ENCODE measurements at places on chromosomes 5 and 9. TPM values are rescaled to one million over a fixed set of nuclear protein-coding genes. Genes with fewer than 3 reads are reported as not detected.

The ITK gene
- 92.8 TPM for polyA plus RNA-seq

The TNFSF8 gene
- 82.1 TPM for polyA plus RNA-seq

The FAM53C gene
- 16.7 TPM for polyA plus RNA-seq

The NUDT2 gene
- 33.9 TPM for polyA plus RNA-seq

DNA sequence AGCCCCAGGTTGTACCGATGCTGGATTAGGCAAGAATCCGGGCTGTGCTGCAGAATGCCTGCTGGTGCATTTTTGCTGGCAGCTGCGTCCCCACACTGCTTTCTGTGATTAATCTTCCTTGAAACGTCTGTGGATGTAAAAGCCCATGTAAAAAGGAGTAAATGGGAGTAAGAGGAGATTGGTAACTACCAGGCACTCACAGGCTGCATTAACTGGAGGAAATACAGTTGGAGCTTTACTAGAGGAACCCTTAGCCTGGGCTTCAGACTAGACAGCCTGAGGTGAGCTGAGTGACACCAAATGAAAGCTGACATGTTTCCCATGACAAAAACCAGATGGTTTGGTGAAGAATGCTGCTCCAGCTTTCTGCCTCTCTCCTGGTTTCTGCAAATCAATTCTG, 190.4 kb upstream of the GAS1 start:
- no peak for DNase-seq

- DNase-seq: no peak
Measured at GRCh38 chr5:61089351-61089750, 72.9 kb downstream of the SMIM15 start.

- DNase-seq: no peak
Measured at GRCh38 chr5:11064763-11065450, 303.9 kb upstream of the DAP start.

- no peak for DNase-seq
Measured at GRCh38 chr5:181219262-181220177, 3.6 kb upstream of the TRIM41 start.

DNA sequence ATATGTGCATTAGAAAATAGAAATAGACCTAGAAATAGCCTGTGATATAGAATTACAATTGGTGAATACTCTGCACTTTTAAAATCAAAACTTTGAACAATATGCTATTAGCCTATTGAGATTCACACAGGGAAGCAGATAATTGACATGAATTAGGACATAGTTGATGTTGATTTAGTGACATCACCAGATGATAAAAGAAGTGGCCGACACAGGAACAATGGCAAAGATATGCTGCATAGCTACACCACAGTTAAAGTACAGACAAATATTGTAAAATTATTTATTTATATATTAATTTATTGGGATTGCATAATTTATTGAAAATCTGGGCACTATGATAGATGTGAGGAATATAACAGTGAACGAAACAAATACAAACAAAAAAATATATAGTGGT, 261.5 kb upstream of the CCNH start:
- DNase-seq: no peak
